Right cardiac atrium (tissue), 5 donors: ENCODE measurements at places on chromosomes 2 and 18. TPM values are rescaled to one million over a fixed set of nuclear protein-coding genes. Genes with fewer than 3 reads are reported as not detected.

The C1GALT1C1L gene
- total RNA-seq: 2.3 TPM

The PLEK gene
- total RNA-seq: 4.3 TPM

The SH3BP4 gene
- total RNA-seq: 32.0 TPM

The MBD2 gene
- total RNA-seq: 68.2 TPM

The SPATA3 gene
- not detected for total RNA-seq

The CCDC141 gene
- 128 TPM for total RNA-seq

The NRP2 gene
- total RNA-seq: 9.5 TPM

The SERPINB4 gene
- not detected for total RNA-seq

The CYP27A1 gene
- 15.0 TPM for total RNA-seq

The CCDC102B gene
- 10.4 TPM for total RNA-seq

The PTMA gene
- total RNA-seq: 316 TPM

The CNDP2 gene
- 54.2 TPM for total RNA-seq

The PLCD4 gene
- 0.53 TPM for total RNA-seq

The CHRND gene
- not detected for total RNA-seq

The GPR75 gene
- total RNA-seq: 2.2 TPM

The SPDYA gene
- total RNA-seq: not detected

The CCDC74A gene
- total RNA-seq: 1.3 TPM

The RMND5A gene
- total RNA-seq: 49.9 TPM

The NEB gene
- 35.0 TPM for total RNA-seq

The MREG gene
- 0.82 TPM for total RNA-seq

The MTCL1 gene
- 8.7 TPM for total RNA-seq

The KLHL29 gene
- total RNA-seq: 1.9 TPM

The GREB1L gene
- 23.4 TPM for total RNA-seq

The NMUR1 gene
- 0.88 TPM for total RNA-seq

The KCNE4 gene
- 5.0 TPM for total RNA-seq

The RUFY4 gene
- not detected for total RNA-seq

The SLC40A1 gene
- 86.9 TPM for total RNA-seq

The POTEF gene
- 0.15 TPM for total RNA-seq

The ACVR1C gene
- 1.2 TPM for total RNA-seq

The C1QL2 gene
- not detected for total RNA-seq

The STARD6 gene
- not detected for total RNA-seq

The NCKAP5 gene
- total RNA-seq: 7.3 TPM

The CYP26B1 gene
- total RNA-seq: 6.9 TPM

The BMP10 gene
- 2,694 TPM for total RNA-seq

The CRYBA2 gene
- total RNA-seq: not detected

The ARMC9 gene
- total RNA-seq: 3.8 TPM

The RBBP8 gene
- 6.5 TPM for total RNA-seq

The ALLC gene
- 0.25 TPM for total RNA-seq

The SERPINB3 gene
- not detected for total RNA-seq

The REG3A gene
- 1.9 TPM for total RNA-seq

The CDK15 gene
- 0.37 TPM for total RNA-seq

The KCNIP3 gene
- 2.4 TPM for total RNA-seq

The CHPF gene
- 145 TPM for total RNA-seq

The REEP1 gene
- total RNA-seq: 34.4 TPM

The PAX8 gene
- 0.11 TPM for total RNA-seq

The MSGN1 gene
- total RNA-seq: not detected

The STEAP3 gene
- 7.2 TPM for total RNA-seq
